ENCODE measurements at places on chromosomes 2 and 18.

GRCh38 chr2:168522446-168522845 lies 66.4 kb downstream of the CERS6 start:
- no peak for DNase-seq

GRCh38 chr18:69002233-69002632 lies 204.4 kb downstream of the CCDC102B start:
- DNase-seq, result no peak

DNA sequence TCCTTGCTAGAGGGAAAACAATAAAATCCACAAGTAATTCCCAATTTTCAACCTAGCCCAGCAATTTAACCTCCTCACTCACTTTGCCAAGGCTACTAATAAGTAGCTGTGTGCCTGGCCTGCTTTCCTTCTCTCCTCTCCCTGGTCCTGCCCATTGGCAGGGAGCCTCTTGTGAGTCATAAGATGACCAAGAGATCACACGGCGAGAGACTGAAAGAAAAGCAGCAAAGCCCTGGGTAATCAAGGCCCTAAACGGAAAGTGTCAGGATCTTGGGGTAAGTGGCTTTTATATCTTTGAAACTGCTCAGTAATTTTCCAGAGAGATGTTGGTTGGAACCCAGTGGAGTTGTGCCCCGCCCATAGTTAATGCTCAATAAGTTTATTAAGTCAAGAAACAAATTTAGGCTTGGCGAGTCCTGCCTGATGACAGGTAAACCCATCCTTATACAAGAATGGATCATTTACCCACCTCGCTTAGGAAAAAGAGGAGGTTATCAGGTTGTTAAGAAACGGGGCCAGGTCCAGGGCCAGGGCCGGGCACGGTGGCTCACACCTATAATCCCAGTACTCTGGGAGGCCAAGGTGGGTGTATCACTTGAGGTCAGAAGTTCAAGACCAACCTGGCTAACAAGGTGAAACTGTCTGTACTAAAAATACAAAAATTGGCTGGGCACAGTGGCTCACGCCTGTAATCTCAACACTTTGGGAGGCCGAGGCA lies 10.0 kb upstream of the ADAM17 start:
- no peak for DNase-seq

DNA sequence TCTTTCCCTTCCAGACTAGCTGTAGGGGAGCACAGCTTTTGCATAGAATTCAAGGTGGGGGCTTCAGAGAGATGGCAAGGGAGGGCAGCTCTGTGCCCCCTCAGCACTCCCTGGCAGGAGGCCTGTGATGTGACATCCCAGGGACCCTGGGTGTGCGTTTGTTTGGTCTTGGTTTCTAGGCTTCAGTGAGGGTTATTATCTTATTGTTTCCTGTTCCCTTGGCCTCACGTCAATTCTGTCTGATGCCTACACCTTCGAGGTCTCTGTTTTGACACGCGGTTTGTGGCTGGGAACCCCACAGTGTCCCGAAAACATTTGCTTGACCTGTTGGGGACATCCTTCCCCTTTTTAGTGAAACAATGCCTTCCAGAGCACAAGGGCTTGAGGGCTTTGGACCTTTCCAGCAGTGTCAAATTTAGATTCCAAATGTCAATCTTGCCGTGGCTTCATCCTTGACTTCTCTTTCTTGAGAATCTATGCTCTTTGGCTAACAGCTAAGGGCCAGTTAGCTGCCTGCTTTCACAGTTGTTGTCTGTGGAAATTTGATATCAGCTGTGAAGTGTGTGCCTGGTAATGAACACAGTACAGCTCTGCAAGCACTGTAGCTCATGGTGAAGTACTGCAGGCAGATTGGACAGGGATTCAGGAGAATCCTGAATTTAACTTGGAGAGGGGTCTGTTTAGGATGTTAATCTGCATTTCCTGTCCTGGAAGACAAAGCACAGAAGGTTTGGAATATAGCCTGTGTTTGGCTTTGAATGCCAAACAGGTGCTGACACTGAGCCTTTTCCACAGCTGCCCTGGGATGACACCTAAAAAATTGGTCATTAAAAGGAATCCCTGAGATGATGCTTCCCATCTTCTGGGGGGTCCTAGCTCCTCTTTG lies 108.2 kb upstream of the CXCR4 start:
- no peak for DNase-seq

- DNase-seq, result no peak
Observed at GRCh38 chr2:37588316-37588777, 83.1 kb downstream of the CDC42EP3 start.

DNA sequence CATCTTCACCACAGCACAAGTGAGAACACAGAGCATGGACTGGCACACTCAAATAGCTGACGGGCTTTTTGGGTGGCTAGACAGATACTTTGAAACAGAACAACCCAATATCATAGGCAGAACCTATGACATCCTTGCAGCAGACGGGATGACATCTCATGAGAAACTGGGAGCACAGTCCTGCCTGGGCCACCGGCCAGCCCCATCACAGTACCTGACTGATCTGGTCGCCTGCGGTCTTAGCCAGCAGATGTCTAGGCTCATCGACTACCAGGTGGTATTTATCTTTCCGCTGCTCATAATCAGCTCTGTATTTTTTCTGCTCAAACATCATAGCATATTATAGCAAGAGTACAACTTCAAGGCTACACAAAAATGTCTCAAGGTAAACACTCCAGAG lies 124.3 kb downstream of the RIF1 start:
- no peak for DNase-seq

DNA sequence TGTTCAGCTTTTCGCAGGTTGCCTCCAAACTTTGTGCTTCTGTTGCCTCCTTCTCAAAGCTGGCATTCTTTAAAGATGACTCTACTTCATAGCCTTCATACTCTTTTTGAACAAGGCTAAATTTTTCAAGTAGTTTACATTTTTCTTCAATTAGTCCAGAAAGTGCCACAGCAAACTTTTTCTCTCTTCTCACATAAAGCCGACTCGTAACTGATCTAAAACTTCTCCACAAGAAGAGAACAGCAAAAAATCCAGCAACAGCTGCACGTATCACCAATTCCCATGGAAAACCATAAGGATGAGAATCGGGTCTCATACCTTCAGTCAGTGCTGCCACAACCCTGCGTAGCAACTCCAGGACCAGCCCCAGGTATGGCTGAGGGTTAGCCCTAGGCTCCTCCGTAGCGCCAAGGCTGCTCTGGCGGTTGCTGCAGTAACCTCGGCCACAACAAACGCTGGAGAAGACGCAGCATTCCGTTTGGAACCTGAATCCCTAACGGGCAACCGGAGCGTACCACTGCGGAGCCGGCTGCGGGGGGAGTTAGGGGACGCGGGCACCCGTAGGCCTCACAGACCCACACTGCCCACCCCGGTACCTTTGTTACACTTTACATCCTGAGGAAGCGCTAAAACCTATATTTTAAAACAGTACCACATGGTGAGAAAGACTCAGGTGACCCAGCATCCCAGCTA lies at the start of gene CTAGE1:
Gene CTAGE1 (minus strand): TSS at position 420 of the 693 bp plus-strand sequence. CDS start 104 bp downstream, at position 316.
- DNase-seq, result no peak

- no peak for DNase-seq
Observed at GRCh38 chr2:206783718-206784117, 18.3 kb downstream of the FASTKD2 start.

DNA sequence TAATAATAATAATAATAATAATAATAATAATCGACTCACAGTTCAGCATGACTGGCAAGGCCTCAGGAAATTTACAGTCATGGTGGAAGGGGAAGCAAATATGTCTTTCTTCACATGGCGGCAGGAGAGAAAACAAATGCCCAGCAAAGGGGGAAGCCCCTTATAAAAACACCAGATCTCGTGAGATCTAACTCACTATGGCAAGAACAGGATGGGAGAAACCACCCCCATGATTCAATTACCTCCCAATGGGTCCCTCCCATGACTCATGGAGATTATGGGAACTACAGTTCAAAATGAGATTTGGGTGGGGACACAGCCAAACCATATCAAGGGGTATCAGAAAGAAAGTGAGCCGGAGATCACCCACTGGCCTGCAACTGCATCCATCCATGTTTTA lies 40.5 kb upstream of the PAPOLG start:
- DNase-seq, result no peak

DNA sequence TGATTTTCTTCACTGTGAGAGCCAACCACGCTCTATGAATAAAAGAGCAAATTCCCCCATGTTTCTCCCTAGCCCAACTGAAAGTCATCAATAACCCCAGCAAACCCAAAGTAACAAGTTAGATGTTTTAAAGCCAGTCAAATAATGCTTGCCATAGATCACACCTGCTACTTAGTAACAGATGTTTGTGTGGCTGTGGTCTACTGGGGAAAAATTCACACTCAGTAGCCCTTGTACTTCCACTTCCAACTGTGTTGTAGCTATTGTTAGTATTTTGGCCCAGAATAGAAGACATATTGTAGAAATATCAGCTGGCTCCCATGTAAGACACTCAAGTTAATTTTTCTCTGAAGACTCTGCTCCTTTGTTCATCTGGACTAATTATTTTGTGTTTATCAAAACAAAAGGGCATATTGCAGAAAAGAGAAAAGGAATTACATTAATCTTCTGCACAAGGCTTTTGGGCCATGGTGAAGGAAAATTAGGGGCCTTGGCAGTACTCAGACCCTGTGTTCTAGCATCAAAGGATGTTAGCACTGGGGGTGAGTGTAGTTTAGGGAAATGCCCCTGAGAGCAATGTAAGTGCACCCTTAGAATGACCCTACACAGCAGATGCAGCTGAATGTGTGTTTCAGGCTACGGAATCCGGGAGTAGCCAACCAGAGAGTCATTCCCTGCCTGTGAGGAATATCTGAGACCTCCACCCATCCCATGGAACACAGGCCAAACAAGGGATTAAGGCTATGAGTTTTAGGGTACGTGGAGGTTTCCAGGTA lies 521.9 kb downstream of the EPHA4 start:
- DNase-seq, result no peak

GRCh38 chr2:118889995-118890394 lies 42.5 kb upstream of the EN1 start:
- no peak for DNase-seq

DNA sequence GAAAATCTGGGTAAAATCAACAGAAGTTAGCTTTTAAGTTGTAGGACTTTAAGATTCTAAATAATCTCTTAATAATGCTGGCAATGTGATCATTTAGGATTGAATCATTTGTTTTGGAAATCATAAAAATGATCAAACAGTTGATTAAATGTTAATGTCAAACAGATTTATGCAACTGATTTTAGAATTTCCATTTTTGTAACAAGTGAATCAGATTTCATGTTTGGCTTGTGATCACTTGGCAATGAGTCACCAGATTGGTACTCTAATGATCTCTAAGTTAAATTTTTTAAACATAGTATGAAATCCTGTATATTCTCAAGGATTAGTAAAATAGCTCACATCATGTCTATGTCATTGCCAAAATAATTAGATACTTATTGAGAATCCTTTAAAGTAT lies 50.1 kb upstream of the UNC80 start:
- no peak for DNase-seq

- DNase-seq, result no peak
Observed at GRCh38 chr18:78240627-78241252, 738.9 kb upstream of the SALL3 start.

DNA sequence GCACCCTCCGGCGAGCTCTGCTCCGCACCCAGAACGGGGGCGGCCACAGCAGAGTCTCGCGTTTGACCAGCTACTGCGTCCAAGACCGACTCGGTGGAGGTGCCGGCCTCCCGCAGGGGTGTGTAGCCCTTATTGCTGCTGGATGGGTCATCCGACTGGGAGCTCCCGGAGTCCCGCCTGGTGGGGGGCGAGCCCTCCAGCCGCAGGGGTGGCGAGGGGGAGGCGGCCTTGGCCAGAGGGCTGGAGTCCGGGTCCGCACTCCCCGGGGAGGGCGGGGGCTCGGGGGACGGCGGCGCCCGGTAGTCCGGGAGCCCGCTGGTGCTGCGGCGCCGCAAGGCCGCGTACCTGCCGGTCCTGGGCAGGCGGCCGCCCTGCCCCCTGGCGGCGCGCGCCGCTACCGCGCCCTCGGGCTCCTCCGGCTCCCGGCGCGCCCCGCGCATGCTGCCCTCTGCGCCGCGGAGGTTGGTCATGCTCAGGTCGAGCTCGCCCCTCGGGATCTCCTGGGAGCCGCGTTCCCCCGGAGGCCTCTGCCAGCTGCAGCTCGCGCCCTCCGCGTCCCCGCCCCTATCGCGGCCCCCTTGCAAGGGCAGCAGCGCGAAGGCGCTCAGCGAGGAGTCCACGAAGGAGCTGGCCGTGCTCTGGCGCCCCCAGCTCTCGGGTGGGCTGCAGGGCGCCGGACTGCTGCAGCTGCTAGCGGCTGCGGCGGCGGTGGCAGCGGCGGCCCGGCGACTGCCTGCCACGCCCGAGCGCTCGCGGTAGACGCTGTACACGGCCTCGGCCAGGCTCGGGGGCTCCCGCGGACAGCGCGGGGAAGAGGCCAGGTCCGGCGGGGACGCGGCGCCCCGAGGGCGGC lies 4.8 kb downstream of the TMEM200C start:
- peak; percentile 27 for DNase-seq

DNA sequence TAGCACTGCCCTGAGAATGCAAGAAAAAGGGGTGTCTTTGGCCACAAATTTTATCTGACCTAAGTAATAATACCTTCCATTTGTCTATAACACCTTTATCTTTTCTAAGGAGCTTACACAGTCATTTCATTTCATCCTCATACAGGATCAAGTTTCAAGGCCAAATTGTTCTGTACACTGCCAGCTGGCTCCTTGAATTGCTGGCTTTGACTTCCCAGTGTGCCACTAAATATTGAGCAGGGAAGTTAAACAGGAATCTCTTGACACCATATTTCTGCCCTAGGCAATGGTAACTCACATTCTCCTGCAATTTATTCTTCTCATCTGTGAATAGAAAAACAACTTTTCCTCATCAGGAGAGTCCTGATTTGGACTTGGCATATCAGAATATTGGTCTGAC lies 195.1 kb upstream of the LRP1B start:
- no peak for DNase-seq

DNA sequence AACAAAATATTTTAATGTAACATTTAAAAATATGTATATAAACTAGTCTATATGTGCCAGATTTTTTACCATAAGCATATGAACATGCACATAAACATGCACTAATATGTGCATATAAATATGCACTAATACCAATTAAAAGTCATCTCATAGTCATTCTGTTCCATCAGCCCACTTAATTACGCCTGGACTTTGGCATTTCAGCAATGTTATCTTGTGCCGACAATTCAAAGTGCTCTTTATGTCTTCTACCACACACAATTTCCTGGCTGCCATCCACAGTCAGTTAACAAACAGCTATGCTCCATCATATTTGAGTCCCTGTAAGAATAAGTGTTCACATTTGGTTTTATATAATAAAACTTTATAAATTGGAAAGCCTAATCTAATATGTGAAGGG lies 92.6 kb upstream of the TSPYL6 start:
- DNase-seq, result no peak

- DNase-seq, result no peak
Observed at GRCh38 chr2:132272713-132273112, 111.0 kb upstream of the ANKRD30BL start.

- no peak for DNase-seq
Observed at GRCh38 chr2:189408294-189408693, 33.0 kb upstream of the WDR75 start.

GRCh38 chr18:79214056-79214455 lies 144.9 kb downstream of the ATP9B start:
- no peak for DNase-seq
